ENCODE measurements at places on chromosomes 13 and 19. TPM values are rescaled to one million over a fixed set of nuclear protein-coding genes. Genes with fewer than 3 reads are reported as not detected.

DNA sequence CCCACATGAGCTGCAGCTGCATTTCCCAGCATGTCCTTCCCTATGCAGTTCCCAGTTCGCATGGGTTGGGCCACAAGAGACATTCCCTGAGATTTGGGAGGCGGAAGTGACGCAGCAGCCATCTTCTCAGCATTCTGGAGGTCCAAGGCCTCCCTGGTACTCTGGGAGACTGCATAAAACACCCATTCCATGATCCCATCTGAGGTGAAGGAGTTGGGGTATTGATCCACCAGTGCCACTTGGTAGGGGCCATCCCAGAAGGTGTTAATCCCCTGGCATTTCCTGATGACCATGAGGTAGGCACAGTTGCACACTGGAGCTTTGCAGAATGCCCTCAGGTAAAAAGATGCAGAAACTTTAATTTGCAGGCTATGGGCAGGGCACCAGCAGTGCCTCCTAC is 25.4 kb downstream of the POP4 start:
- no peak for DNase-seq

- DNase-seq: no peak
Observed at GRCh38 chr13:23273498-23273897, 92.7 kb downstream of the SGCG start.

DNA sequence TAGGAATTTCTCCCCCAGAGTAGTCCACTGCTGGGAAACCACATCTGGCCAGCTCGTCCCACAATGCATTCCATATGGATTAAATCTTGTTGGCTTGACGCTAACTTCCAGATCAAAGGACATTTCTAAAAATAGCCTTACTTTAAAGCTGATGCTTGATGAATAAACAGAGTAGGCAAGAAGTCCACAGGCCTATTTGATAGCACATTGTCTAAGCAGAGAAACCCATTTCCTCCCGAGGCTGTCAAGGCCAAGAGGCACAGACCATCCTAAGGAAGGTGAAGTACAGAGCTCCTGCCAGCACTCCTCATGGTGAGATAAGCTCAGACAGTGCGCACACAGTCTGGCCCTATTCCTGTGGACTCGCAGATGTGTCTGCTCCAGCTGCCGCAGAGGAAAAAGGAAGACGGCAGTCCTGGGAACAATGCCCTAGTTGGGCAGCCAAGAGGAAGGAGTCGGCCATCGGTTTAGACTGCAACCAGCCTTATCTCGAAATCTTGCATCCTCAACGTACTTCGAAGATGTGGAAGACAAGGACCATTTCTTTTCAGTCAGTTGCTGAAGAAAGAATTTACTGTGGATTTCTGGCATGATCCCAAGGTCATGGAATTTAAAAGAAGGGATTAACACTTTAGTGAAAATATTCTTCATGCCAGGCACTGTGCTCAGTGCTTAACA is 156.8 kb downstream of the RGCC start:
- no peak for DNase-seq

GRCh38 chr19:27805848-27806247 is 1407.1 kb downstream of the UQCRFS1 start:
- no peak for DNase-seq

The CATSPERD gene
- total RNA-seq: not detected

- DNase-seq: no peak
Observed at GRCh38 chr19:46489445-46490272, 6.0 kb downstream of the PNMA8B start.

DNA sequence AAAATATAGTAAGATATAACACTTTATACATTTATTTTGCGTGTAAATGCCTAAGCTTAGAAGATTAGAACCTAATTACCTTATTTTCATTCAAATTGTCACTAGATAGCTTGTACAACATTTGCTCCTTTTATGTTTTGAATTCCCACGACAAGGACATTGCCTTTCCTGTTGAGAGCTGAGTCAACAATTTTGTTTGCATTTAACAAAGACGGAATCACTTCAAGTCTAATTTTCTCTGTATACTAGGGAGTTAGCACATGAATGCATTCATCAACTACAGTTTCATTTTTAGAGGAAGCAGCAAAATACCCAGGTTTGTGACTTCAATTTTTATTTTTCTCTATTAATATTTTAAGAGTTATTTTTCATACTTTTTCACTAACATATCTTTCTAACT is 48.7 kb upstream of the PCCA start:
- DNase-seq: no peak

The IZUMO1 gene
- total RNA-seq: not detected

- DNase-seq: no peak
Observed at GRCh38 chr13:22227895-22228294, 557.0 kb downstream of the FGF9 start.
